ENCODE measurements at places on chromosomes 4 and X.

DNA sequence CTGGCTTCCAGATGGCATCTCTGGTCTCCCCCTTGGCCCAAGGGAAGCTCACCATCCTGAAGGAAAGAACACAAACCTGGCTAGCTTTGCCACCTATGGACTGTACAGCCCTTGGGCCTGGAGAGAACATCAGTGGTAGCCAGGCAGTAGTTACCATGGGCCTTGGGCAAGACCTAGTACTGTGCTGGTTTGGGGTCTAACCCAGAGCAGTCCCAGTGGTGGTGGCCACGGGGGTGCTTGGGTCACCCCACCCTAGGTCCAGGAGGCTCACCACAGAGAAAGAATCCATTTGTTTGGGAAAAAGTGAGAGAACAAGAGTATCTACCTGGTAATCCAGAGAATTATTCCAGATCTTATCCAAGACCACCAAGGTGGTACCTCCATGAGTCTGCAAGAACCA lies 290.7 kb upstream of the PPP1R2C start:
- DNase-seq: no peak

DNA sequence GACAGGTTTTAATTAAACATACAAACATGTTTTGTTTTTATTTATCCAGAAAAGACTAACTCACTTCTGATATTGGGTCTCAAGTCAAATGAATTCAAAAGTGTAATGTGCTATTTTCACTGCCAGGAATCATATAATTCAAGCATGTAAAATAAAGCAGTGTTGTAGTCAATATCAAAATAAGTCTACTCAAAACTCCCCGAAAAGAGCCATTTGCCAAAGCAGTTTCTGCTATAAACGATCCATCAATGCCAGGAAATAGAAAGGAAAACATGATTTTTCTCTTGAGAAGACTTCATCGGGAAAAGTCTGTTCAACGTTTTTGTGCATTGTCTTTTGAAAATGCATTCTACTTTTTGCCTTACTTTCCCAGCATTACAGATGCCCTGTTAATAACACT lies 633.3 kb downstream of the FAT4 start:
- no peak for DNase-seq

DNA sequence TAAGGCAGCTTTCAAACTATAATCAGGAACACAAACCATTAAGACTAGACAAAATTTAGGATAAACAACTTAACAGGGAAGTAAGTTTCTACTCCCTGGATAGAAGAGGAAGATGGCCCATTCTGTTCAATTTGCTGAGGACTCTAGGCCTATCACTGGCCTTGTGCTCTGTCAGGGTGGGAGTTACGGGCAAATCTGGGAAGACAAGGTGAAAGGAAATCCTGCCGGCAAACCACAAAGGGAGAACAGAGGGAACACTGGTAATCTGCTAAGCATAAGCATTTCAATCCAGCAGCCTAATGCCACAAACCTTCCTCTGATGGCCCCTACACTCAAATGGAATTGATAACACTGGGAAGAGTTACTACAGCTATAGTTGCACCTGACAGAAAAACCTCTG lies 8.3 kb downstream of the GPR82 start:
- DNase-seq: no peak

DNA sequence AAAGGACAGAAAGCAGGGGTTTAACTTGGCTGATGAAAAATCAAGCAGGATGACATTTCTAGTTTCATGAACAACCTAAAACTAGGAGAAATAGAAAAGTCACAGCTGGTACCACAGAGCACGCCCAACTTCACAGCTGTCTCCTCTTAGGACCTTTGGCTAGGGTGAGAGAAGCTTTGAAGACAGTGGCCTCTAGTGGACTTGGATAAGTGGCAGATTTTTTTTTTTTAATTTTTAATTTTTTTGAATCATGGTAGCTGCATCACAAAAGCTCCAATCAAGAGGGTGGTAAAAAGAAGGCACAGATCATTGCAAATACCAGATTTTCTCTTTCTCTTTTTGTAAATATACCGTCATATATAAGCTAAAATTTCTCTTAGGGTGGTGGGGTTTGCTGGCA lies 20.2 kb upstream of the MAP3K15 start:
- DNase-seq: no peak

GRCh38 chrX:136762820-136763452 lies 17.8 kb downstream of the ARHGEF6 start:
- no peak for DNase-seq

DNA sequence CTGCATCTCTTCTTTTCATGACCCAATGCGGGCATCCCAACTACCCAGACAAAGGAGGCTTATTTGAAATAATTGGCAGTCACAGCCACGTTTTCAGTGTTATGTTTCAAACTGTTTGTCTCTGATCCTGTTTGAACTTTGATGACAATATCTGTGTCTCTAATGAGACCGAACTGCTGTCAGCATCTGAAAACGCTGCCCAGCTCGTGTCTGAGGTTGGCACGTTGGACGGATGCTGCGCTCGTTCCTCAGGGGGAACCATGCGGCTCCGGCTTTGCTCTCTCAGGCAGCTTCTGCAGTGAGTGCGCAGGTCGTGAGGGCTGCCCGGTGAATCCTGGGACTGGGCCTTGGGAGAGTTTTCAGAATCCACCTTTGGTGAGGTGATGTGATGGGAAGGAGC lies 58.4 kb upstream of the SORBS2 start:
- no peak for DNase-seq
